Endothelial cell of umbilical vein (primary cell): ENCODE measurements at places on chromosomes 12 and 14.

DNA sequence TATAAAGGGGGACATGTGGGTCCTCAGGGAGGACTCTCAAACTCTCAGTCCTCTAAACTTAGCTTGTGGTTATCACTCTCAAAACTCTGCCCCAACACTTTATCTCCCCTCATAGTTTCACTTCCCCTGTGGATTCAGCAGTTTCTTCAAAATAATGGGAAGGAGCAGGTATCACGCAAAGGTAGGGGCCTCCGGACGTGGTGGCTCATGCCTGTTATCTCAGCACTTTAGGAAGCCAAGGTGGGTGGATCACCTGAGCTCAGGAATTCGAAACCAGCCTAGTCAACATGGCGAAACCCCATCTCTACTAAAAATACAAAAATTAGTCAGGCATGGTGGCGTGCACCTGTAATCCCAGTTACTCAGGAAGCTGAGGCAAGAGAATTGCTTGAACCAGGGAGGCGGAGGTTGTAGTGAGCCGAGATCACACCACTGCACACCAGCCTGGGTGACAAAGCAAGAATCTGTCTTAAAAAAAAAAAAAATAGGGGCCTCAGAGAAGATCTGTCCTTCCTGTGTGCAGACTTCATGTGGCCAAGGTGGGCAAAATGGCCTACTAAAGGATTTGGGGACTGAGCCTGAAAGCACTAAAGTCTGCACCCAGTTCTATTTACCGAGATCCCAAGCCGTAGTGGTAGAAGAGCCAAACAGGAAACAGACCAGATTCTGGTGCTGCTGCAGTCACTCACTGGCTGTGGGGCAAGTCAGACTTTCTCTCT, 6.4 kb downstream of the ITGB7 start:
- no peak for DNase-seq

DNA sequence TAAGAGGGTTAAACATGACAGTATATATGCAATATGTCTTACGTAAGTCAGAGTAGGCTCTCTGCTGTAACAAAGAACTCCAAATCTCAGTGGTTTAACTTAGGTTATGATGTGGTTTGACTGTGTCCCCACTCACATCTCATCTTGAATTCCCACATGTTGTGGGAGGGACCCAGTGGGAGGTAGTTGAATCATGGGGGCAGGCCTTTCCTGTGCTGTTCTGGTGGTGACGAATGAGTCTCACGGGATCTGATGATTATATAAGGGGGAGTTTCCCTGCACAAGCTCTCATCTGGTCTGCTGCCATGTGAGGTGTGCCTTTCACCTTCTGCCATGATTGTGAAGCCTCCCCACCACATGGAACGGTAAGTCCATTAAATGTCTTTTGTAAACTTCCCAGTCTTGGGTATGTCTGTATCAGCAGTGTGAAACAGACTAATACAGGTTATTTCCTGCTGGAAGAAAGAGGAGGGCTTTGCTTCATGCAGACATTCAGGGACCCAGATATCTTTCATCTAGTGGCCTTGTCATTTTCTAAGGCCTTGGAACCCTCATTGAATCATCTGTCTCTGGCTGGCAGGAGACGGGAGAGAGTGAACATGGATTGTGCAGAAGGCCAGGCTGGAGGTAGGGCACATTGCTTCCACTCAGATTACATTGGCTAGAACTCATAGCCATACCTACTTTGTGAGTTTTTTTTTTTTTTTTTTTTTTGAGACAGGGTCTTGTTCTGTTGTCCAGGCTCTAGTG, 96.1 kb downstream of the CRADD start:
- no peak for DNase-seq

- no peak for DNase-seq
Observed at GRCh38 chr12:852864-853263, 96.6 kb downstream of the RAD52 start.

- DNase-seq = no peak
Observed at GRCh38 chr12:71719647-71720370, 33.9 kb downstream of the TMEM19 start.

DNA sequence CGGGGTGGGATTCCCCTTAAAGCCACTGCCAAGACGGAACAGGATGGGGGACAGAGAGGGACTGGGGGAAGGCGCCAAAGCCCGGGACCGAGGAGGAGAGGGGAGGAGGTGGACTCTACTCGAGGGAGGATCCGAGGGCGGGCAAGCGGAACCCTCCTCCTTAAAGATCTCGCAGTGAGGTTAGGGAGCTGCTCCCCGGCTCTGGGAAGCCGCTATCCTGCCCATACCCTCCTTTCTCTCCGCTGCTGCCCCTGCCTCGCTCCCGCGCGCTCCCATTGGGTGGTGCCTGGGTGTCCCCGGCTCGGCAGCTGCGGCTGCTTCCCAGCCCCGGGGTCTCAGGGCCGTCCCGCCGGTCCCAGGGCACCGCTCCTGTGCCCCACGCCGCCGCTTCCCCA, 16.4 kb downstream of the KRT18 start:
- DNase-seq = no peak
